Kidney (tissue), 22 donors: ENCODE measurements at places on chromosomes 1 and 21. TPM values are rescaled to one million over a fixed set of nuclear protein-coding genes. Genes with fewer than 3 reads are reported as not detected.

The INAVA gene
- 48.8 TPM for total RNA-seq

The ACTN2 gene
- total RNA-seq = 0.60 TPM

The CRNN gene
- not detected for total RNA-seq

The CHI3L2 gene
- 27.2 TPM for total RNA-seq

The HES3 gene
- total RNA-seq = not detected

The FMO5 gene
- total RNA-seq = 9.5 TPM
